GM10248 (cell line): ENCODE measurements at places on chromosomes 5 and 9.

- no peak for DNase-seq
Measured at GRCh38 chr5:57681942-57682341, 199.3 kb upstream of the ACTBL2 start.

DNA sequence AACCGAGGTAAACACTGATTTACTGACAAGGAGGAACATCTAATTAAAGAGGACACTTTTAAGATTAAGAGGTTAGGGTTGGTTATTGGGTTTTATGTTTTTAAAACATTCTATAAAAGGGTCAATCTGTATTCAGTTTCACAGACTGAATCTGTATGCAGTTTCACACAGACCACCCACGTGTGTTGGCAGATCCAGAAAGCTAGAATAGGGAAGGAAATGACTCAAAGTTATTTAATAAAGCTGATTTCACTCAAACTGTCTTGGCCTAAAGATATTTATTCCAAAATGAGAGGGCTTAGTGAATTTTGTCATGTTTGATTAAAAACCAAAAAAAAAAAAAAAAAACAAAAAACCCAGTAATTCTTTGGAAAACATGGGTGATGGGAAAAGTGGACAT lies 140.2 kb downstream of the SLC24A2 start:
- DNase-seq, result no peak

DNA sequence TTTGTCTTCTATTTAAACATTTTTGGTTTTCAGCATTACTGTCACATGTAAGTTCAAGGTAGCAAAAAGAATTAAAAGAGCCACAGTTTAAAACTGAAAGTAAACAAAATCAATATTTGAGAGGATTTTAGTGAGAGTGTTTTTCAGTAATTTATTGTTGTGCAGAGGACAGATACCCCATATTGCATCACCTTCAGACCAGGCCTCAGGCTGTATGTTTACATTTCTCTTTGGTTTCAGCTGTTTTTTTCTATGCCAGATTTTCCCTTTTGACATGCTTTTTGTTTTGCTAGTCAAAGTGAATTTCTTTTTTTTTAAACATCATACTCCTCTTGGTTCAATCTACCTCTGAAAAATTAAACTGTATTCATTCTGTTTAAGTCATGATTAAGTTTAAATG lies 47.2 kb downstream of the MAST4 start:
- DNase-seq, result no peak

GRCh38 chr5:69509212-69509611 lies 16.6 kb downstream of the OCLN start:
- DNase-seq, result no peak

DNA sequence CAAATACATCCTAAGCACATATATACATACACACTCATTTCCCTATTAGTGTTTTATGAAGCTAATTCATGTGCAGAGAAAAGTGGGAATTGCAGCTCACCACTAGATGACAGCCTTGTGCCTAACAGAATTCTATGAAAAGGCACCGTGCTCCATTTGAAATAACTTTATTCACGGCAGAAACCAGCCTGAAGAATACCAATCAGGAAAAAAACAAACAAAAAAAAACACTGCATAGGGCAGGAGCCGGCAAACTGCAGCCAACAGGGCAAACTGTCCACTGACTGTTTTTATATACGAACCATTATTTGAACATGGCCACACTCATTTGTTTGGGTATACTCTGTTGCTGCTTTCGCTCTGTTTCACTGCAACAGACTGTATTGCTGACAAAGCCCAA lies 33.6 kb downstream of the ERMP1 start:
- no peak for DNase-seq

- no peak for DNase-seq
Measured at GRCh38 chr5:91219091-91219802, 163.9 kb downstream of the ARRDC3 start.

GRCh38 chr5:6920628-6921256 lies 207.5 kb downstream of the TENT4A start:
- DNase-seq, result no peak

DNA sequence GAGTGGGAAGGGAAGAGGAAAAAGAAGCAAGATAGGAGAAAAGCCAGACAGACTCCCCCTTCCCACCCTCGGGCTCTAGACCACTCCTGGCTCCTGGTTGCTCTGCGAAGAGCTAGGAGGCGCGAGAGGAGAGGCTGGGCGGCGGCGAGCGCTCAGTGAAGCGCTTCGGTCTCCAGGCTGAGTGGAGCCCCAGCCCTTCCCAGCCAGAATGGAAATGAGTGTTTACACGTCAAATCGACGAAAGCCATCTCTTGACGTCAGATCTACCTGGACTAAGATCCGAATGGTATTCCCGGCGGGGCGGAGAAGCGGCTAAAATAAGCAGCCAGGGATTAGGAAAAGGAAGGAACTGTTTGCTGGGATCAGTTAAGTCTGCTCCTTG lies at the start of gene PCSK1:
Gene PCSK1 (minus strand): TSS at position 183 of the 382 bp plus-strand sequence. CDS start 206 bp downstream, outside the sequence.
- no peak for DNase-seq

GRCh38 chr5:173499471-173500212 lies 116.8 kb downstream of the BOD1 start:
- no peak for DNase-seq

- no peak for DNase-seq
Measured at GRCh38 chr9:3292311-3292710, 233.5 kb downstream of the RFX3 start.

GRCh38 chr5:123176224-123176937 lies 87.3 kb downstream of the PRDM6 start:
- DNase-seq, result no peak

DNA sequence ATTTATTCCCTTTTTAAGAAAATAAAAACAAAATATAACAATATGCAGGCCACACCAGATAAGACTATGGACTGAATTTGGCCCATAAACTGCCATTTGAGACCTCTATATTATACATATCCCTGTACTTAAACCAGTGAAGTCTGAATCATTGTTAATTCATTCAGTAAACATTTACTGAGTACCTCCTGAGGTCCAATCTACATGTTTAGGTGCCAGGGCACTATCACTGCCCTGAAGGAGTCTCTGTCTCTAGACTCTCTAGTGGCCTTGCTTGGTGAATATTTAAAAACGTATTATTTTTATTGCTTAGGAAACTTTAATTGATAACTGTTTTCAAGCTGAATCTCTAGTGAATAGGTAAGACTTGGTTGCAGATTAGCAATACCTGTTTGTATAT lies 74.7 kb upstream of the ELL2 start:
- DNase-seq, result no peak

DNA sequence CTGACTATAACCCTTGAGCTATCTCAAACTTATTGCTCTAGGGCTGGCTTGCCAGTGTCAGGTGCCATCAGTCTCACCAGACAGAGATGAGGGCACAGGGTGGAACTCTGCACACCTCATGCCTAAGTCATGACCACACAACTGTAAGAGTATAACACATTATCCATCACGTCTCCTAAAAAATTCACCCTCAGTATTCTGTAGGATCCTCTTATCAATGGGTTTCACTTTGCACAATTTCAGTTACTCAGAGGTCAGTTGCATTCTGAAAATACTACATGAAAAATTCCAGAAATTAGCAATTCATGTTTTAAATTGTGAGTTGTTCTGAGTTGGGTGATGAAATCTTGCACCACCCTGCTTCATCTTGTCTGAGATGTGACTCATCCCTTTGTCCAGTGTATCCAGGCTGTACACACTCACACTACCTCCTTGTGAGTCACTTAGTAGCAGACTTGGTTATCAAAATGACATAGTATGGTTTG lies 690.9 kb upstream of the CDH18 start:
- no peak for DNase-seq

DNA sequence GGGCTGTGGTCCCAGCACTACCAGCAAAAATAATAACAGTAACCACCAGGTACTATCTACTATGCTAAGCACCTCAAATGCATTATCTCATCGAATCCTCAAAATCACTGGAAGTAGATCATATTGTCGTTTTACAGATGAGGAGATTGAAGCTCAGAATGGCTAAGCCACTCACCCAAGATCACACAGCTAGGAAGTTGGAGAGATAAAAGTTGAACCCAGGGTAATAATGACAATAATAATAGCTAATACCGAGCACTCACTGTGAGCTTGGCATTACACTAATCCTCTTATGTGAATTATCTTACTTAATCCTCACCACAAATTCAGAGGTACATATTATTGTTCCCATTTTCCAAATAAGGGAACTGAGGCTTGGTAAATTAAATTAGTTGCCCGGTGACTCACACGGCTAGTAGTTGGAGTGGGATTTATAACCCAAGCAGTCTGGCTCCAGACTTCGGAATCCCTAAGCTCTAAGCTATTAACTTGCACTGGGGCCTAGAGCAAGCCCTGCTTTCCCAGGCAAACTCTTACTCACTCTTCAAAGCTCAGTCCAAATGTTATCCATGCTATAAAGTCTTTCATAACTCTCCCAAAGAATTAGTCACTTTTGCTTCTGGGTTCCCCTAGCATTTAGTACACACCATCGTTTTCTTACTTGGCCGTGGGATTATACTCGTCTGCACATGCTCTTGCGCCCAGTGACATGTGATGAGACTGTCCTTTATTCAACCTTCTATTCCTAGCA lies 3.8 kb downstream of the ARSI start:
- DNase-seq, result no peak
